Mesothelial cell of epicardium (in vitro differentiated cells): ENCODE measurements at places on chromosomes 3 and 15.

DNA sequence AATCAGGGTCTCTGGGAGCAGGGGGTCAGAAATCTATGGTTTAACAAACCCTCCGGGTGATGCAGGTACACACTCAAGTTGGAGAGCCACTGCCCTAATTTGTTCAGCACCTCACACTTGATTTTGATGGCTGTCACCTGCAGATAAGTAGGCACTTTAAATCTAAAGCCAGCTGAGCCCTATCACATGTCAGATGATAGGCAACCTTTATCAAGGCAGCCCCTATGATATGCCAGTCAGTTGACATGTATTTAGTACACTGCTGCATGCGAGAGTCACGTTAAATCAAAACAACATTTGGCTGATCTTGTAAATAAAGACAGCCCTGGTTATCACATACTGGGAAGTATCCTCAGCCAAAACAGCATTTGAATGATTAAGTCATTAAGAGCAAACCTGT lies 104.4 kb upstream of the MCTP2 start:
- DNase-seq = no peak
- peaks cover 5% of the 10 kb centered on the region for H3K4me1 ChIP-seq
- H3K27ac ChIP-seq = no peak overlapping the region
- H3K27me3 ChIP-seq = peaks cover 57% of the 10 kb centered on the region
- H3K4me3 ChIP-seq = no peak overlapping the region

DNA sequence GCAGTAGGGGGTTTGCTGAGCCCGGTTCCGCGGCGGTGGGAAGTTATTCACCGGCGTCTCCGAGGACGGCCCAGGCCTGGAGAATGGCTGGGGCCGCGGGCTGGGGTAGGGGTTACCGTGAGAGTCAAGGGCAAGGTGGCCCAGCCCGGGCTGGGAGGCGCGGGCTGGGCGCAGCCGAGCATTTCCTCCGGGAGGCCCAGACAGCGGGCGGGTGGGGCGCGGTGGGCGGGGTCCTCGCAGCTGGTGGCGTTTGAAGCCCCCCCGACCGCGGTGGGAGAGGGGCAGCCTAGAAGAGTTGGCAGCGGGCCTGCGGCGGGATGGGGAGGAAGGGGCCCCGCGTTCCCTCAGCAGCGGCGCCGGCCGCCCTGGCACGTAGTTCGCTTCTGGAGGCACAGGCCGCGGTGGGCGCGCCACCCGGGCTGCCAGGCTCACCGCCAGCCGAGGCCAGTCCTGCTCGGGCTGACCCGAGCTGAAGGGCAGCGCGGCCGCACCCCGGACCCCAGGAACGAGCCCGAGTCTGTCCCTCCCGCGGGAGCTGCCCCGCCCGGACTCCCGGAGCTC lies 960 bp upstream of the KLF13 start:
- peaks cover 5% of the 10 kb centered on the region for H3K27me3 ChIP-seq
- peak overlapping the region; percentile 79 for H3K4me3 ChIP-seq
- no peaks in the 10 kb centered on the region for H3K36me3 ChIP-seq
- H3K27ac ChIP-seq = peak overlapping the region; percentile 87

DNA sequence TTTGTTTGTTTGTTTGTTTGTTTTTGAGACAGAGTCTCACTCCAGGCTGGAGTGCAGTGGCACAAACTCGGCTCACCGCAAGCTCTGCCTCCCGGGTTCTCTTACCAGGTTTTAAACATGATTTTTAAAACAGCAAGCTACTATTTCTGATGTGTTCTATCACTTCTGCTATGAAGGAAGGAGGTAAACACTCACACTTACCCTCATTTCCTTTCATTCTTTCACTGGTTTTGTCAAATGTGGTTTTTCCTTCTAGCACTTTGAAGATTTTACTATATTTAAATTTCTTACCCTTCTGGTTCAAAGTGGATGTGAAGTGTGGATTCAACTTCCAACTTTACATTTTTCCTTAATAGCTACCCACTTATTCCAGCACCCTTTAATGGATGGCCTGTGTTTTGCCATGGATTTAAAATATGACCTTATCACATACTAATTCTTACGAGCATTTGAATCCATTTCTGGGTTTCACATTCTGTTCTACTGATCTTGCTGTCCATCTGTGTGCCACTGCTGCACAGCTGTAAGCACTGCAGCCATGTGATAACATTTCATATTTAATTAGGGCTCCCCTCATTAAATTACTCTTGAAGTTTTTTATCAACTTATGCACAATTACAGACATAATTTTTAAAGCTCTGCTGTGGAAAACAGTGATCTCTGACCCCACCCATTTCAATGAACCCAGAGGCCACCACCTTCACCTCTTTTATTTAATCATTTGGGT lies 42.3 kb downstream of the TXNRD3 start:
- no peaks in the 10 kb centered on the region for H3K4me1 ChIP-seq
- H3K27me3 ChIP-seq = no peaks in the 10 kb centered on the region
- no peak overlapping the region for H3K27ac ChIP-seq
- no peak for DNase-seq
- H3K4me3 ChIP-seq = no peak overlapping the region

GRCh38 chr3:193168931-193169330 lies 72.1 kb upstream of the PLAAT1 start:
- DNase-seq = no peak
- H3K4me1 ChIP-seq = peaks cover 13% of the 10 kb centered on the region
- H3K4me3 ChIP-seq = no peak overlapping the region
- no peaks in the 10 kb centered on the region for H3K36me3 ChIP-seq
- H3K27ac ChIP-seq = no peak overlapping the region
- H3K27me3 ChIP-seq = peaks cover 23% of the 10 kb centered on the region

DNA sequence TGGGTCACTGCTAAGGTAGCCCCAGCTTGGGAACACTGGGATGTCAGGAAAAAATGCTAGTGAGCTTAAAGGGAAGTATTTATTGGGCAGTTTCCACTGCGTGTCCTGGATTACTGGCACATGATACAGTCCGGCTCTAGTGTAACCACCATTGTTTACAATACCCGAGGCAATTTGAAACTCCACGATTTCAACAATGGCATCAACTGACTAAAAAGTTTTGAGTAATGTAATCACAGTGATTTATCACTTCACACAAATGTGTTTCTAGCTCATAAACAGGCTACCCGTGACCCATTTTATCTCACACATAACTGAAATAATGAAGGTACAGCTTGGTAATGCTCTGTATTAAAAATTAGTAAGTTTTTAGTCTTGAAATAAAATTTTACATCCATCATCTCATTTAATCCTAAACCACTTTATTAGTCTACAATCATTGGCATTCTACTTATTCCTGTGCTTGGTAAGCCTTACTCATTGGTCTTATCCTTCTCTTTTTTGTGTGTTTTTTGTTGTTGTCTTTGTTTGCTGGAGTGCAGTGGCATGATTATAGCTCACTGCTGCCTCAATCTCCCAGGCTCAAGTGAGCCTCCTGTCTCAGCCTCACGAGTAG lies 7.6 kb downstream of the ZMAT3 start:
- no peak overlapping the region for H3K4me3 ChIP-seq
- no peak overlapping the region for H3K27ac ChIP-seq
- H3K27me3 ChIP-seq = no peaks in the 10 kb centered on the region
- no peak for DNase-seq
- H3K4me1 ChIP-seq = peaks cover 15% of the 10 kb centered on the region

GRCh38 chr3:141280086-141280485 lies 48.5 kb downstream of the PXYLP1 start:
- peaks cover 32% of the 10 kb centered on the region for H3K36me3 ChIP-seq
